Fibroblast of skin of right quadriceps (primary cell): ENCODE measurements at places on chromosomes 13 and 19.

DNA sequence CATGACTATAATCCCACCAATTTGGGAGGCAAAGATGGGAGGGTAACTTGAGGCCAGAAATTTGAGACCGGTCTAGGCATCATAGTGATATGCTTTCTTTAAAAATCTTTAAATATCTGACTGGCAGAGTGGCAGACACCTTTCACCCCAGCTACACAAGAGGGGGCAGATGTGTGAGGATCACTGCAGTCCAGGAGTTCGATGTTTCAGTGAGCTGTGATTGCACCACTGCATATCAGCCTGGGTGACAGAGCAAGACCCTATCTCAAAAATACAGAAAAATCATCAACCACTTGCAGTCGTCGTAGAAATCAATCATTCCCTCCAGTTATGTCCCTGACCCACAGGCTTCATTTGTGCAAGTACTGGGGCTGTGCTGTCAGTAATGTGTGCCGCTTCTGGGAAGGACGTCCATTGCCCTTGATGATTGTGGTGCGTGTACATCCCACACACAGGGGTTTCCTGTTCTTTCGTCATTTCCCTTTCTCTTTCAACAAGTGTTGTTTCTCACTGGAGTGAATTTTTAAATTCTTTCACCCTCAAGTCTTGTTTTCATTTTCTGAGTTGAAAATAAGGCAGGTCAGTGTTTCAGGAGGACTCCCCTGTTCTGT lies 1.4 kb downstream of the LGALS14 start:
- DNase-seq = no peak

DNA sequence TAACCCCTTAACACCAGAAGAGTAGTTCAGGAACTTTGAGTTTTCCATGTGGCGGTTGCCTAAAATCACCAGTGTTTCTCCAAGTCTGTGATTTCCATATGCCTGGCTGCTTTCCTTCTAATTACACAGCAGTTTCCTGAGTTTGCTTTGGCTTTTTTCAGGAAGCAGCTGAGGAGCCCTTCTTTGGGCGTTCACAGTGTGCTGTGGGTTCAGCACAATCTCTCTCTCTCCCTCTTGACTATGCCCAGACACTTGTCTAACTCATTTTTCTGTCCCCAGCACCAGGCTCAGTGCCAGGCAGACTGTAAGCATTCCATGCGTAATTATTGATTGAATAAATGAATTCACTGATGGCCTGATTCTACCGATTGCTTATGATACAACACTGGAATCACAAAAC lies 19.7 kb downstream of the SCEL start:
- DNase-seq = no peak

DNA sequence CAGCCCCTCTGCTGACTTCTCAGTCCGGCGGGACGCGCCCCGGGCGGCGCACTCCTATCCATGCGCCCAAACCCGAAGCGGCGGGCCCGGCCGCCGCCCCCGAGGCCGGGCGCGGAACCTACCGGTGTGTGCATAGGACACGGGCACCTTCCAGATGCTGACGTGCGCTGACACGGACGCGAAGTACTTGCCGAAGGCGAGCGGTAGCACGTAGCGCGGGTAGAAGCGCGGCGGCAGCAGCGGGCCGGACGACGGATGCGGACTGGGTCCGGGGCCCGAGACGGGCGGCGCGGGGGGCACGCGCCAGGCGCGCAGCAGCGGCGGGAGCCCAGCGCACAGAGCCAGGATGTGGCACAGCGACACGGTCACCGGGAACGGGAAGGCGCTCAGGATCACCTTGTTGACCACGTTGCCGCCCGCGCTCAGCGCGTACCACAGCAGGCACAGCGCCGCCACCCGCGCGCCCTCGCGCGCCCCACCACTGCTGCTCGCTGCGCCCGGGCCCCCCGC lies 338 bp downstream of the SLC35E1 start:
- DNase-seq = no peak

GRCh38 chr13:100306434-100306999 lies 217.6 kb downstream of the PCCA start:
- no peak for DNase-seq

DNA sequence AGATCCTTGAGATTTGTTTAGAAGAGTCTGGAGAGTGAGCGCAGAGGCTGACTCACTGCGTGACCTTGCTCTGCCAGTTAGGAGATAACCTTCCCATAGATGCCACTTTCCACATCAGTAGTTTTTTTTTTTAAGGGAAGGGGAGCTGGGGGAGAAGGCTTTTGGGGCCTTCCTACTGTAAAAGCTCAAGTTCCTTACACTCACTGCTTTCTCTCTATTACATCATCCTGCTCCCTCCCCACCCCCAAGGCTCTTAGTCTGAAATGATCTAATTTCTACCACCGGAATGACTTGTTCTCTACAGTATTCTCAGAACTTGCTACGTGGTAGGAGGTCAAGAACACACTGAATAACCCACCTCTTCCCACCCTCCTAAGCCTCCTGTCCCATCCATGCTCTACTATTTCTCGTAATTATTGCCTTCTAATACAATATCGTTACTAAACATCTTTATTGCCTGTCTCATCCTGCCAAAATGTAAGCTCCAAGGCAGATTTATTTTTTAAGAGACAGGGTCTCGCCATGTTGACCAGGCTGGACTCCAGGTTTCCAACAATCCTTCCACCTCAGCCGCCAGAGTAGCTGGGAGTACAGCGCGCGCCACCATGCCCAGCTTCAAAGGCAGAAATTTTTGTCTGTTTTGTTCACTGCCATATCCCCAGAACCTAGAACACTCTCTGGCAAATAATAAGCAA lies 1.2 kb downstream of the LONP1 start:
- peak; percentile 93 for DNase-seq

DNA sequence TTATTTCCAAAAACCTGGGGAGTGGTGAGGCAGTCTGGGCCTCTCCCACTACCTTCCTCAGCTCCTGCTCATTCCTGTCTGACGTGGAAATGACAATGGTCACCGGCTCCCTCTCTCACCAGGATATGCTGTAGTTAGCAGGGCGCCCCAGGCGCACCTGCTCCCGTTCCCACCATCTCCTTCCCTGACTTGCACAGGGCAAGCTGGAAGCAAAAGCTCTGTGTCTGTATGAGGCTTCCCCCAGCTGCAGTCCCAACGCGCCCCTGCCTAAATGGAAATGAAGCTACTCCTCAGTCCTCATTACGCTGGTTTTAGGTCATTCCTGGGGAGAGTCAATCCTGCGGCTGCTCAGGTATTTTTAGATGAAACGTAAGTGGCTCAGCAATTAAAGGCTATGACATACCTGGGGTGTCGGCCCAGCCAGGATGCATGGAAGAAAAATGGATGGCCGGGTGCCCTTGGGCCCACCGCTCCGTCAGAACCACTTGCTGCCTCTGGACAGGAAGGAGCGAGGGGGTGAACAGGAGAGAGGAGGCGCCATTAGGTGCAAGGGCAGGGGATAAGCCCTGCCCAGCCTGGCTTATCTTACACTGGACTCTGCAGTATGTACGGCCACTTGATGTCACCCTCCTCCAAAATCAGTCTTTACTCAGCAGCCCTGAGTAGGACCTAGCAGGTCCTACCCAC lies 32.4 kb downstream of the DHRS12 start:
- DNase-seq = no peak

DNA sequence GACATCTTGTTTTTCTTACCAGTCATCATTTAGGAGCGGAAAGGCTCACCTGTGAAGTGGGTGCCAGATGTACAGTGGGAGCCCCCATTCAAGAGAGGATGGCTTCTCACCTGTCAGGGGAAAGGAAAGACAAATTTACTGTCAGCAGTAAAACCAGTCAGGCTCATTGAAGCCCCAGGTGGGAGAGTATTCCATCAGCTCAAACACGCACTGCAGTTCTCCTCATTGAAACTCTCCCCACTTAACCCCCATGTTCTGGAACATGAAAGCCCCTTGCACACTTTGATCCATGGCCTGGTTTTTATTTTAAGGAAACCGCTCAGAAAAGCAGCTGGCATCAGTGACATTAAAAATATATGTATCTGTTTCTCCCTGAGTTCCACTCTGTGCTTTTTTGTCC lies 401.1 kb upstream of the ZNF507 start:
- no peak for DNase-seq

DNA sequence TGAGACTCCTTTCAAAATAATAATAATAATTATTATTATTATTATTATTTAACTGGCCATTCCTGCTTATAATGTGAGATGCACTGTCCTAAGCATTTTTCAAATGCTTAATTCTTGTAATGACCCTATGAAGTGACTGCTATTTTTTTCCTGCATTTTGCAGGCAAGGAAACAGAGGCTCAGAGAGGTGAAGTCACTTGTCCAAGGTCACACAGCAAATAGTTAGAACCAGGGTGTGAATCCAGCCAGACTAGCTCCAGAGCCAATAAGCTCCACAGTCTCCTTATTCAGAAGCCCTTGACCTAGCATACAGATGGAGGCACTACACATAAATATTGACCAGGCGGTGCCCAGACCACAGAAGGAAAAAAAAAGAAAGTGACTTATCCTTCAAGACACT lies 77.5 kb upstream of the CACNA1A start:
- no peak for DNase-seq
